ENCODE measurements at places on chromosomes 2 and 18. TPM values are rescaled to one million over a fixed set of nuclear protein-coding genes. Genes with fewer than 3 reads are reported as not detected.

The ACMSD gene
- total RNA-seq, result not detected

GRCh38 chr2:111236025-111236424 is 115.3 kb downstream of the BCL2L11 start:
- no peaks in the 10 kb centered on the region for H3K27me3 ChIP-seq
- peaks cover 11% of the 10 kb centered on the region for H3K36me3 ChIP-seq
- H3K4me3 ChIP-seq, result no peak overlapping the region
- no peak overlapping the region for H3K27ac ChIP-seq
- no peak for DNase-seq
- peaks cover 9% of the 10 kb centered on the region for H3K4me1 ChIP-seq

GRCh38 chr2:217362710-217363109 is 502.8 kb upstream of the TNP1 start:
- DNase-seq, result no peak
- H3K27me3 ChIP-seq, result no peaks in the 10 kb centered on the region
- H3K27ac ChIP-seq, result no peak overlapping the region
- peaks cover 25% of the 10 kb centered on the region for H3K4me1 ChIP-seq

GRCh38 chr2:46326231-46326980 is 29.2 kb downstream of the EPAS1 start:
- no peaks in the 10 kb centered on the region for H3K36me3 ChIP-seq
- H3K27me3 ChIP-seq, result no peaks in the 10 kb centered on the region
- no peak for DNase-seq
- H3K4me1 ChIP-seq, result peaks cover 34% of the 10 kb centered on the region

DNA sequence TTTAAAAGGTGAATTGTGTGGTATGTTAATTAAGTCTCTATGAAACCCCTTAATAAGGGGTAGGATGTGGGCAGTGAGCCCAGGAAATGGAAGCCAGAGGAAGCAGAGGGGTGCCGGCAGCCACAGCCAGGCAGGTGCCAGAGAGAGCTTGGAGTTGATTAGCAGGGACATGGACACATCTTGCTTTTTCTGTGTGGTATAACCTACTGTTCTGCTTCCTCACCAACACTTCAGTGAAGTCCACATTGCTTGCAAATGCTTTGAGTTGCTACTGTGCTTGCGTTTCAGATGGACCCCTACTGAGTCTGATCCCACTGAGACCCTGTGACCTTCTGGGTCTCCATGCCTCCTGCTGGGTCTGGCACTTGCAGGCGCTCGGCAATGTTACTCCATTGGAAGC is 30.3 kb upstream of the ARHGEF4 start:
- no peak for DNase-seq
- no peaks in the 10 kb centered on the region for H3K4me1 ChIP-seq
- H3K36me3 ChIP-seq, result no peaks in the 10 kb centered on the region
- H3K4me3 ChIP-seq, result no peak overlapping the region
- H3K27me3 ChIP-seq, result peaks cover 17% of the 10 kb centered on the region
- no peak overlapping the region for H3K27ac ChIP-seq

Measured in mesothelial cell of epicardium (in vitro differentiated cells).